ENCODE measurements at places on chromosomes 5 and 9.

DNA sequence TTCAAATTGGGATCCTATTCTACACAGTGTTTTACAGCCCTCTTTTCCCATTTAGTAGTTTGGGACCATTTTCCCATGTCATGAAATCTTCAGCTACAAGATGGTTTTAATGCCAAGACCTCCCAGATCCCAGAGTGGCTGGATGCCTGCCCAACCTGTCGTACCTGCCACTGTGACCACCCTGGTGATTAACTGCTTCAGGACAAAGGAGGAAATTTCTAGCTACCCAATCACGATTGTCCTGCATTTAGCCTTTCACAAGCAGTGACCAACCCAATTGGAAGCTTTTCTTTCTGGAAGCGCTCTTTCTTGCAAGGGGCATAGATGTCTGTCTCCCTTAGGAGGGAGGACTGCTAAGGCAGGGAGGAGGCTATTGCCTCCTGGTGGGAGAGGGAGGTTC, 13.8 kb downstream of the IL9 start:
- no peak for DNase-seq

DNA sequence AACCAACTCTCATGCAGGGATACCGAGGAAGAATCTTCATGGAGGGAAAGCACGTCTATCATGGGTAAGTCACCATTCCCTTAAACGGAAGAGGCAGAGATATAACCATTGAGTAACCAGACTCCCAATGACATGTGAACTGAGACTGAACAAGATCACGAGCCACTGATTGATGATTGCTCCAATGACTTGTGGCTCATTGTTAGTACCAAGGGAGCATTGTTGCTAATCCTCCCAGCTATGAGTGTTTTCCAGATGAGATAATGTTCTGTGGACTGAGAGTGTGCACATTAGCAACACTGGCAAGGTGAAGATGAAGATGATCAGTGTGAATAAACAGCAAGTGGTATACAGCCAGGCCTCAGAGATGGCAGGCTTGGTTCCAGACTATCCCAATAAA, 219.2 kb upstream of the MAP3K1 start:
- no peak for DNase-seq

GRCh38 chr5:38023371-38023770, 183.5 kb upstream of the GDNF start:
- DNase-seq = no peak

- no peak for DNase-seq
These were observed 80.0 kb upstream of the ASS1 start for GRCh38 chr9:130364619-130365322.

Measured in HTR-8/SVneo (cell line).